ENCODE measurements at places on chromosomes 11 and 22.

DNA sequence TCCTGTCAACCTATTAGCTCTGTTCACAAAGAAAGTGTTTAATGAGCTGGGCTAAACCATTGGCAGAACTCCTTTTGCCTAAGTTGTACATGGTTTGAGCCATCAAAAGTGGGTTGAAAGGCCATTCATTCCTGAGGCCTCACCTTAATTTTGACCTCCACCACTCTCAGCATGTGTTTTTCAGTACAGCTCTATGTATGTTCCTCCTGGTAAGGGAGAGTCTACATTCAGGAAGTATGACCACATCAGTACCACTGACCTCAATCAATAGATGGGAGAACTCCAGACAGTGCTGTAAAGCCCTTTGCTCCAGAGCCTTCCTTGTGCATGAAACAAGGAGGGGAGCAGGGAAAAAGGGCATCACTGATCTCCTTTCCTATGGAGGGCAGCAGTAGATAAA, 87.8 kb upstream of the CARD18 start:
- no peak for DNase-seq

GRCh38 chr22:41841085-41841712, 8.3 kb downstream of the SREBF2 start:
- no peak for DNase-seq

- no peak for DNase-seq
Measured at GRCh38 chr11:82082976-82083375, 650.7 kb downstream of the FAM181B start.

- DNase-seq, result no peak
Measured at GRCh38 chr22:23571486-23571885, 8.6 kb downstream of the IGLL1 start.

DNA sequence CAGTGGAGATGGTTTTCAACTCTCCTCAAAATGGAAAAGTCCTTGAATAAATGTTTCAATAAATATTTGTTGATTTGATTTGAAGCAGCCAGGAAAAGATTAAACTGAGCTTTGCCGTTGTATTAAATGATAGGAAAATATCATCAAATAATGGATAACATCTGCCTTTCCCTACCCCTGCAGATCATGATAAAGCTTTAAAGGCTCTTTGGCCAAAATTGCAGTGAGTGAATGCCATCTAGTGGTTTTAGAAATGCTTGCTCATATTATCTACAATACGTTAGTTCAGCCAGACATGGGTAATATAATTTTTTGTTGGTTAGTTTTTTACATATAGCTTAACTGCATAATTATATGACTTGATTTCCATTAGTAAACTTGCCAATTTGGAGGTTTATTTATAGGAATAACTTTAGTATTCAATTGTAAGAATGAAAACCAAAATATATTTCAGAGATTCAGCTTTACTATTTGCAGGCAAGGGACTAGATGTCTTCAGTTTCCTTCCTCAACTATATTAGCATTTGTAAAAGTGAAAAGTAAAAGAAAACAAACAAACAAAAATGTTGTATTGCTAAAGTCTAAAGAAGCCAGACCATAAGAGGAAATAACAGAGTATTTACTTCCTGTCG, 159.2 kb downstream of the MSANTD4 start:
- peak; percentile 68 for DNase-seq

DNA sequence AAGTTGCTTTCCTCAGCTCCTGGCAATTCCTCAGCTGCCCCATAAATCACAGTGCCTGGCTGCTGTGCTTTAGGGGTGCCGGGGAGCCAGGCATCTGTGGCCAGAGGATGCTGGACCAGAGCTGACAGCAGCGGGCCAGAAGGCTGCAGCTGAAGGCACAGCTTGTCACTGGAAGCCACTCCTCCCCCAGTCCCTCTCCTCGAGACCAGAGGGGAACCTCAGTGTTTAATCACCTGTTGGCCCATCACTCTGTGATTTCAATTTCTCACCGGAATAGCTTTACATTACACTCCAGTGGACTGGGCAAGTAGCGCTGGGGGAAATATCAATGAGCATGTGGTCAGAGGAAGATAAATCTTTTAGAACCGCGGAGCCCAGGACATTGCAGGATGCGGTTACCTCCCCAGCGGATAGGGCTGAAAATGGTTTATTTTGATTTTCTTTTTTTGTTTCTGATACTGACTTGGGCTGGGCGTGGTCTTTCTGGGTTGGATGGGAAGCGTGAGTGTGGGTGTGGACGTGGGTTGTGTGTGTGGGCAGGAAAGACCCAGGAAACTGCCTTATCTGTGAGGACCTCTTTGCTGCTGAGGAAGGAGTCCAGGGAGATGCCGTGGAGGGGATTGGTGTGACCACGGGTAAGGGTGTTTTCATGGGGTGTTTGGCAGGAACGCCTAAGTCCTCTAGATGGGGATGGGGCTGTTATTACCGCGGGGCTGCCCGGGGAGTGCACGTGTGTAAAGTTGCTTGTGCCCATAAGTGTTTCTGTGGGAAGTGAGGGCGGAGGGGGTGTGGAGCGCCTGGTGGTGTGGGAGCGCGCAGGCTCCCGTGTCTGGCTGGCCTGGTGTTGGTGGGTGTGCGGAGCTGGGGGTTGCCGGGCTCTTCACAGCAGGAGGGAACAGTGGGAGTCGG, 4.0 kb downstream of the DAGLA start:
- DNase-seq, result peak; percentile 43

Data from IMR-90 (cell line).